ENCODE measurements at places on chromosomes 1 and 21.

- DNase-seq, result no peak
Observed at GRCh38 chr1:17235135-17235885, 13.6 kb upstream of the PADI3 start.

- DNase-seq, result no peak
Observed at GRCh38 chr1:68481041-68481440, 15.8 kb downstream of the DEPDC1 start.

DNA sequence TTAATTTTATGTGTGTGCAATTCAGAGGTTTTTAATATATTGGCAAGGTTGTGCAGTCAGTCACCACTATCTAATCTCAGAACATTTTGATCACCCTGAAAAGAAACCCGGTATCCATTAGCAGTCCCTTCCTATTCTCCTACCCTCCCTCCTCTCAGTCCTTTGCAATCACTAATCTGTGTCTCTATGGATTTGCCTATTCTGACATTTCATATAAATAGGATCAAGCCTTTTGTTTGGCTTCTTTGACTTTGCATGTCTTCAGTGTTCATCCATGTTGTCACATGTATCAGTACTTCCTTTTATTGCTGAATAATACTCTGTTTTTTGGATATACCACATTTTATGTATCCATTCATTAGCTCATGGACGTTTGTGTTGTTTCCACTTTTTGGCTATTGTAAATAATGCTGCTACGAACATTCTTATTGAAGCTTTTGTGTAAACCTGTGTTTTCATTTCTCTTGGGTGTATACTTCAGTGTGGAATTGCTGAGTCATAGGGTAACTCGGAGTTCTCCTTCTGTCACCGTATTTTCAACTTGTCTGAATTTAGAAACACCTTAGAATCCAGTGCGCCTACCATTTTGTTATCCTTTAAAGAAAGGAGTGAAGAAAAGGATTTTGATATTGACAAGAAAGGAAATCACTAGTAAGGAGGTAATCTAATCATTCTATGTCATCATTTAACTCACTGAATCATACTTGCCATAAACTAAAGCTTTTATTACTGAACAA lies 3.4 kb downstream of the CEP85 start:
- DNase-seq, result no peak

- peak; percentile 7 for DNase-seq
Observed at GRCh38 chr1:204258213-204259115, 44.7 kb upstream of the GOLT1A start.

- peak; percentile 60 for DNase-seq
Observed at GRCh38 chr1:27136236-27136551, 18.7 kb downstream of the SLC9A1 start.

GRCh38 chr1:61980561-61980960 lies 214.1 kb upstream of the L1TD1 start:
- DNase-seq, result no peak

DNA sequence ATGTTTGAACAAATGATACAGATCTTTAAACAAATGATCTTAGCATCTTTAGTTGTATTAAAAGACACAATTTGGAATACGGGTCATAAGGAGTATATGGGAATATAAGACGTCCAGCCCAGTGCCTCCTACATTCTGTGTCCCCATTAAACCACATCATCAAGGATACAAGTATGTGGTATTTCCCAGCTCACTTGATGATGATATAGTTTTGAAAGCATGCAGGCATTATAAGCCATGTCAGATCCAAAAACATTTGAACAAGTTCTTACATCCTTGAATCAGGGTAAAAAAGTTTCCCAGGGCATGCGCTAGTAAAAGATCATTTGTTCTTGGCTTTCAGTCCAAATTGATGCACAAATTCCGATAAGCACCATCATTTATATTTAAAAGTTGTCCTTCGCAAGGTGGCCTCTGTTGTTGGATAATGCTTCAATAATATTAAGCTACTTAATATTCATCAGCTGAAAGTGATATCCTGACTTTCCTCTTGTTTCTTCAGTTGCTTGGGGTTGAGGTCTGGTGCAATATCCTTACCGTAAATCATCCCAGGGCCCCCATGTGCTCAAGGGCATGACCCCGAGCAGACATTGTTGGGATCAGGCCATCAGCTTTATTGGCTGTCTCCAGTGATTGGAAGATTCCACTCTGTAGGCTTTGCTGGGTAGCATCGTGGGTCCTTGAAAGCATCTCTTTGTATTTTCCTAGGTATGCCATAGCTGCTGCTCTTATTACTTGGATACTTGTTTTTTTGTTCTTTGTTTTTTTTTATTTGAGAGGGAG lies 61.8 kb downstream of the CENPF start:
- DNase-seq, result no peak

Data from CD4-positive, alpha-beta T cell treated with Interleukin-17A for 1 hour (primary cell).